ENCODE measurements at places on chromosomes 3 and 15.

DNA sequence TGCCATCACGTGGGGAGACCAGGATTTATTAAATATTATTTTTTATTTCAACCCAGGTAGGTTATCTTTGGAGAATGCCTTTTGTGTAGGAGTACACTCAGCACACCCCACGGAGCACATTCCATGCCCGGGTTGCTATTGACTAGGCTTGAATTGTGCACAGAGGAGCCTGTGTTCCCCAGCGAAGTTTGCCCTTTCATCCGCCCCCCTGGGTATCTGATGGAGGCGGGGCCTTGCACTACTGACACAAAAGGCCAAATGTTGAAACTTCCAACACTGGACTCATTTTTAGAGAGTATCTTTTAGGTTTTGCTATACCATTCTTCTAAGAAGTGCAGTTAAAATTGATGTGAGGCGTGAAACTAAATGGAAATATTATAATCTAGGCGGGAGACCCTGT is 39.3 kb upstream of the PPP4R2 start:
- DNase-seq, result no peak

- no peak for DNase-seq
These were observed 95.1 kb downstream of the ROBO1 start for GRCh38 chr3:79672731-79673130.

DNA sequence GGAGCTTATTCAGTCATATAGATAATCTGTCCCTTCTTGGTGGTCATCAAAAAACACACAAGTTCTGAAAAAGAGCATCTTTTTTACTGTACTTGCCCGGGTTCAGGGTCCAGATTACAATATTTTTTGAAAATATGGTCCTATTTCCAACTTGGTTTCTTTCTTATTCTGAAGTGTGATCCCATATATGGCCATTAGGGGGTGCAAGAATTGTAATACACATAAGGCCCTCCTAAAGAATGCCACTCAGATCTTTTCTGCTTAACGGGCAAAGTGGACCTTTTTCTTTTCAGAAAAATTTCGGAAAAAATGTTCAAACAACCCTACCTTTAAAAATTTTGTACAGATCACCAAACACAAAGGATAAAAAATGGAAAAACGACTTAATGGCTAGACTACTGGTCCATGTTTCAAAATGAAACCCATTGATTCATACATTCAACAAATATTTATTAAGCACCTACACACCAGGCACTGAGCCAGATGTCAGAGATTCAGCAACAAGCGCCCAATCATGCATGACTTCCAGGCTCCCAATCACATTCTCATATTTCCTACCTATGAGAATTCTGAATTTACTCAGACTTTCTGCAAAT is 102.0 kb upstream of the MYRIP start:
- DNase-seq, result peak; percentile 6

DNA sequence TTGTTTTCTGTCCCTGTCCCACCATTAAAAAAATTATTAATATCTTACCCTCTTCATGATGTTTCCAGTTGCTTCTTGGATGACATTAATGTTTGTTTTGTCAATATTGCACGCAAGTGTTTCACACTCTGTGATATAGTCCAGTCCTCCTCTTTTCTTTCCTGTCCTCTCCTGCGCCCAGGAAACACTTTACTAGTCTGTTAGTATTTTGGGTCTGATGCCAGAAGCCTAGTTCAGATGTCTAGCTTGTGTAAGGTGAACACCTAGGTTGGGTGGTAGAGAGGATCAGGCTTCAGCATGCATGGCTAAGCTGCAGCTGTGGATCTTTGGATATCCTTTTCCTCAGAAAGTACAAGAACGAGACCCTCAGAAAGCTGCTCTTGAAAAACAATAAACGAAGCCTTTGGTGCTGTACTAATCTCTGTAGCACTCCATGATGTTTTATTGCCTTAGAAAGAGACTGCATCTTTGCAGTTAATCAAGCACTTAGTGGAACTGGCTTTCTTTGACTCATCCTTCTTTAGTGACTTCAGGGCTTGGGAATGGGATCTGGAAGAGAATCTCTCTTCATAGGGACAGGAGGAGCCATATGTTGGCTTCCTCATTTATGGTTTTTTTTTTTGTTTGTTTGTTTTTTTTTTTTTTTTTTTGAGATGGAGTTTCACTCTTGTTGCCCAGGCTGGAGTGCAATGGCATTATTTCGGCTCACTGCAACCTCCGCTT is 253.4 kb downstream of the LPP start:
- DNase-seq, result no peak

DNA sequence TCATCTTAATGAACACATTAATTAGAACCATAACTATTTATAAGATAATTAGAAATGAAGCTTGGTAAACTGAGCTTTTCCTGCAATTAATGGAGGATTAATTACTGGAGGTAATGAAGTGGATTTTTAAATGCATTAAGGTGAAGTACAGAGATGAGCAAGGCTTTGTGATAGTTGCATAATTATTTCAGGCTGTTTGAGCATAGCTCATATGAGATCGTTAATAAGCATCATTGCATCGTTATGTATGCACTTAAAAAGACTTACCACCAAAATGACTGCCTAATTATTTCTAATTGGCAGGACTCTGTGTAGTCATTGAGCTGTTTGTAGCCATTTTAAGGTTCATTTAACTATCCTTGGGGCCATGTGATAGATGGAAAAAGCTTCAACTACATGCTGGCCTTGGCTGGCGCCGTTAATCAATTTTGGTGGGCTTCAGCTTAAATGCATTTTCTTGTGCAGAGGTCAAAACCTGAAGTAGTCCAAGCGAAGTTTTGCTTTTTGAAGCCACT is 55.3 kb downstream of the RSRC1 start:
- DNase-seq, result no peak

DNA sequence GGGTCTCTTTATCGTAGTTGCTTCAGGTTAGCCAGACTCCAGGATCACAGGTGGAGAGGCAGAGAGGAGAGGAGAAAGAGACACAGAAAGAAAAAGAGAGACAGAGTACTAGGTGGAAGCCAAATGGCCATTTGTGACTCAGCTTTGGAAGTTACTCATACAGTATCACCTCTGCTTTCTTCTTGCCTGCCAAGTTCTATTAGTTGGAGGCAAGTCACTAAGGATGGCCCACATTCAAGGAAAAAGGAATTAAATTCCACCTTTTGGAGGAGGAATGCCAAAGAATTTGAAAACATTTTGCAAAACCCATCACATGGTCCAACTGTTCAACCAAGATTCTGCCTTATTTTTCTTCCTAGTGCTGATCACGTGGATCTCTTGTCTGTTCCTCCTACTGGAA is 291.1 kb downstream of the CHL1 start:
- DNase-seq, result no peak

DNA sequence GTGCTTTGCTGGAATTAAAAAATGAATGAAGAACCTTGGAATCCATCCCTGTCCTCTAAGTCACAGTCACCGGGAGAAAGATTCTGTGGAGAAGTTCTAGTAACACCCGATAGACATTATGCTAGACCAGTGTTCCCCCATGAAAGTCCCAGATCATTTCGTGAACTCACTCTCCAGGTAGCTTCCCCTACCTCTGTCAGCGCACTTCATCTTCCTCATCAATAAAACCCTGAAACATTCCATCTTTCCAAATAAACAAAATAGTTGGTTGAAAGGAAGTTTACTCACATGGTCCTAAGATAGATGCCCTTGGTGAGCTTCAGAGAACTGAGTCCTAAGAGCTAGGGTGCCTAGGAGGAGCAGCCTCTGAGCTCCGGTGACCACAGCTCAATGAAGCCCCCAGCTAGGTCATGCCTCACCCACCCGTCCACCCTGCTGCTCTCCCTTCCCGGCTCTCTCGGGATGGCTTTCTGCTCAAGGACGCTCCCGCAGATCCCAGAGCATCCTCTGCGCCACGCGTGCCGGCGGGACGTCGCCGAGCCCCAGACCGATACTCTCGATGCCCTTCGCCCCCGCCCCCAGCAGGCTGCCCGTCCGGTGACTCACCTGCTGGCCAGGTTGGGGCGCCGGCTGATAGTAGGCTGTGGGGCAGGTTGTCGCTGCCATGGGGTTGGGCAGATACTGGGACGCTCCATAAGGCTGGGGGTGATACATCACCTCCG is 776 bp downstream of the VGLL3 start:
- DNase-seq, result peak; percentile 4

DNA sequence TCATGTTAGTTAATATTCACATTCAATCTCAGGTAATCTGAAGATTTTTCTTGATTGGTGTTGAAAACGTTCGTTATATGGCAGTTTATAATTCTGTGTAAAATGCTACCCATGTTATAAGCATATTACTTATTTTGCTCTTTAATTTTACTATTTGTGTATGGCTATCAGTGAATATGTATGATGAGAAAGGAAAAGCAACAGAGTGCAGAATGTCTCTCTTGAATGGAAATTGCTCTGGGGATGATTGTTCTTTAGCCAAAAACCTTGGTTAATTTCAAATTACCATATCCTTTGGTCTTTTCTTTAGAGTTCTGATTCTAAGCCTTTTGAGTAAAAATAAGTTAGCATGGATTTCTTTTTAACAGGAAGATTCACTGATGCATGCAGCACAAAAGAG is 2.5 kb downstream of the SERPINI1 start:
- DNase-seq, result no peak

- no peak for DNase-seq
These were observed 177.9 kb downstream of the TLE3 start for GRCh38 chr15:69919816-69920215.

- no peak for DNase-seq
These were observed 43.8 kb downstream of the PLCL2 start for GRCh38 chr3:16928386-16929132.

DNA sequence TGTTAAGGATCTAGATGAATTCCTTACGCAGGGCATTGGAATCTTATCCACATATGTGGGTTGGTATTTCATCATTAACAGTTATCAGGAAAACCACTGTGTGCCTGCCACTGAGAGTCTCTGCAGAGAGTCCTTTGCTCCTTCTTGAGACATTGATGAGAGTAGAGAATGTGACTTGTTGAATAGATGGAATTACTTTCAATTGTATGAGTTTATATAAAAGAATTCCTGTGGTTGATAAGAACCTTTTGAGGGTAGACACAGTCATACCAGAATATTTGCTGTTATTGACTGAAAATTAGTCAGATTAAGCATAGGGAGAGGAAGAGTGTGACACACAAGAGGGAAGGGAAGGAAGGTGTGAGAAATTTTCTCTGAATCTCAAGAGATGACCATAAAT is 30.8 kb downstream of the ARHGEF26 start:
- no peak for DNase-seq

GRCh38 chr3:99472385-99472784 is 166.0 kb upstream of the COL8A1 start:
- DNase-seq, result no peak

DNA sequence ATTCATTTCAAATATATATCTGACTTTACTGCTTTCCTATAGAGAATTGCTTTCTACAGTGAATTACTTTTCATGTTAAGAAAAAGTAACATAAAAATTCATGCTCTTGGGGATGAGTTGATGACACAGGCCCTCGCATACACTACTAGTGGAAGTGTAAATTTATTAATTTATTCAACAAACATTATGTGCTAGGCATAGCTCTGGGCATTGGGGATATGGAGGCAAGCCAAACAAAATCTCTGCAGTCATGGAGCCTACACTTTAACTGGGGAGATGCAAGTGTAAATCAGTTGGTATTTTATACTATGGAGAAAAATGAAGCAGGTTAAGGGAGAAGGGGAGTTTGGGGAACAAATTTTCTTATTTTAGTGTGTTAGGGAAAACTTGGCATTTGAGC is 340.7 kb downstream of the RAP2B start:
- no peak for DNase-seq

GRCh38 chr3:12296511-12296910 is 7.6 kb downstream of the PPARG start:
- DNase-seq, result no peak

Data from NCI-H2081 (cell line).